ENCODE measurements at places on chromosomes 7 and 10. TPM values are rescaled to one million over a fixed set of nuclear protein-coding genes. Genes with fewer than 3 reads are reported as not detected.

DNA sequence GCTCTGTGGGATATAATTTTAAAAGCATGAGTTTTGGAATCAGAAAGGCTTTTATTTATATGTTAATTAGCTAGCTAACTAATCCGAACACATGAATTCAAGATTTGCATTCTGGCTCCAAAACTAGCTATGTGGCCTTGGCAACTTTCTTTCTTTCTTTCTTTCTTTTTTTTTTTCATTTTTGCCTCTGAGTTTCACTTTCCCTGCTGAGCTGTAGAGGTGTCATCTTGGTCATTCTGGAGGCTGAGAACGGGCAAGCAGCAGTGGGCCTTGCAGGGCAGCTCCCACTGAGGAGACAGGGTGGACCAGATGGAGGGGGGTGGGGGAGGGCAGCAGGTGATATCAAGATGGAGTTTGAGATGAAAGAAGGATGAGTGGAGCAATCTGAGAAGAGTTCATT, 24.8 kb upstream of the SFMBT2 start:
- DNase-seq, result no peak

Gene DPCD
- 39.4 TPM for polyA plus RNA-seq

GRCh38 chr10:132459301-132460003, 62.5 kb downstream of the PWWP2B start:
- DNase-seq, result no peak

DNA sequence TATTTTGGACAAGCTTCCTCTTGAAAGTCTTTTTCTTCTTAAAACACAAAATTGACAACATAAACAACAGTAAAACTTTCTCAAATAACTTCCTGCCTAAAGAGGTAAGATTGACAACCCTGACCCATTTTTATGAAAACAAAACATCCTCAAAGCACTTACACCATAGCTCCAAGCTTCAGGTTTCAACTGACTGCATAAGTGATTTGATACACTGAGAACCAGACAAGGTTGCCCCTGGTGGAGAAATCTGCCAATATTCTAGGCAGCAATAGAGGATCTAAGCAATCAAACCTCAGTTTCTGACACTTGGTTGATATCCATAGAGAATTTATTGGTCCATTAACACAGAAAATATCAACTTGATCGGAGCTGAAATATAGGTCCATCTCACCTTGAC, 147.8 kb downstream of the ELAPOR2 start:
- no peak for DNase-seq

- no peak for DNase-seq
Observed at GRCh38 chr7:146116521-146117222, at the start of gene CNTNAP2. CNTNAP2 (plus strand) TSS chr7:146116801; CDS start chr7:146116877, 76 bp downstream.

Gene ETV1
- polyA plus RNA-seq, result 0.73 TPM

Gene PODXL
- 33.6 TPM for polyA plus RNA-seq

Gene NPFFR1
- polyA plus RNA-seq, result not detected
